ENCODE measurements at places on chromosomes 3 and 15. TPM values are rescaled to one million over a fixed set of nuclear protein-coding genes. Genes with fewer than 3 reads are reported as not detected.

DNA sequence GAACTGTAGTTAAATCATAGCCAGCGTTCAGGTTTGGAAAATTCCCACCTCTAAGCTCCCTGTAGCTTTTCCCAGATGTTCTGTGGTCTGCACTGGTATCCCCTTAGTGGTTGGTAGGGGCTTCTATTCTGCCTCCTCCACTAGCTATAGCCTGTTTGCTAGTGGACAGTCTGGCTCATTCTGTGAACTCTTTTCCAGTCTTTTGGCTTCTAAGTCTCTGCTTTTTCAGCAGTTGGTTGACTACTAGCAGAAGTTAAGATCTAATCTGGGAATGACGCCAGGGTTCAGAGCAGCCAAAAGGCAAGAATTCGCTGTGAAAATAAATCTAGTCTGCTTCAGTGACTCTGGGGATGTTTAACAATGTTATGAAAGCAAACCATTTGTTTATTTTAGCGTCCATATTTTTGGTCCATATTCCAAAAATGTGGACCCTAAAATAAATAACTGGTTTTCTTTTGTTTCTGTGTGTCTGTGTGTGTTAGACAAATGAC lies 73.7 kb upstream of the WDR72 start:
- no peak overlapping the region for H3K27ac ChIP-seq
- no peaks in the 10 kb centered on the region for H3K4me1 ChIP-seq
- DNase-seq, result peak; percentile 76
- no peak overlapping the region for H3K4me3 ChIP-seq
- no peaks in the 10 kb centered on the region for H3K27me3 ChIP-seq

GRCh38 chr15:62961134-62961533 lies 81.4 kb upstream of the TPM1 start:
- H3K27ac ChIP-seq, result no peak overlapping the region
- no peaks in the 10 kb centered on the region for H3K27me3 ChIP-seq
- H3K4me3 ChIP-seq, result no peak overlapping the region
- no peaks in the 10 kb centered on the region for H3K4me1 ChIP-seq

DNA sequence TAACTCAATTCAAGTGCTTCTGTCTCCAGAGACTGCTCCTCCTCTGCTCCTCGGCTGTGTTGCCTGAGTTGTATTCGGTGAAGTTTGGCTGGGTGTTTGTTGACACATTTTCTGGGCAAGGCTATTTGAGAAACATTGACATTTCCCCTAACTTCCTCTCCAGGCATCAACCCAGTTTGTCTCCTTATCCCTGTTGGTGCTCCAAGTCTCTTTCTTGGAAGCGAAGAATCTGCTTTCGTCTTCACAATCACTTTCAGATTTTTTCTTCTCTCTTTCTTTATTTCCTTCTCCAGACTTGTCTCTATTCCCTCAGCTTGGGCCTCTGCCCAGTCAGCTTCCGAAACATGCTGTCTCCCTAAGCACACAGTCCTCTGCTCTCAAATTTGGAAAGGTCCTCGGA lies 84.7 kb downstream of the ETV5 start:
- peak overlapping the region; percentile 7 for H3K27ac ChIP-seq
- H3K27me3 ChIP-seq, result no peaks in the 10 kb centered on the region

- H3K36me3 ChIP-seq, result no peaks in the 10 kb centered on the region
- no peak overlapping the region for H3K27ac ChIP-seq
- peaks cover 19% of the 10 kb centered on the region for H3K4me1 ChIP-seq
Measured at GRCh38 chr15:40054855-40055575, 16.0 kb upstream of the SRP14 start.

GRCh38 chr3:37531066-37531720 lies 330.5 kb upstream of the CTDSPL start:
- no peaks in the 10 kb centered on the region for H3K36me3 ChIP-seq
- H3K27ac ChIP-seq, result no peak overlapping the region
- no peaks in the 10 kb centered on the region for H3K4me1 ChIP-seq
- DNase-seq, result no peak

GRCh38 chr3:15823092-15823491 lies 25.3 kb upstream of the ANKRD28 start:
- no peak for DNase-seq
- no peaks in the 10 kb centered on the region for H3K4me1 ChIP-seq
- H3K4me3 ChIP-seq, result no peak overlapping the region
- H3K27ac ChIP-seq, result no peak overlapping the region
- H3K27me3 ChIP-seq, result no peaks in the 10 kb centered on the region
- no peaks in the 10 kb centered on the region for H3K36me3 ChIP-seq

DNA sequence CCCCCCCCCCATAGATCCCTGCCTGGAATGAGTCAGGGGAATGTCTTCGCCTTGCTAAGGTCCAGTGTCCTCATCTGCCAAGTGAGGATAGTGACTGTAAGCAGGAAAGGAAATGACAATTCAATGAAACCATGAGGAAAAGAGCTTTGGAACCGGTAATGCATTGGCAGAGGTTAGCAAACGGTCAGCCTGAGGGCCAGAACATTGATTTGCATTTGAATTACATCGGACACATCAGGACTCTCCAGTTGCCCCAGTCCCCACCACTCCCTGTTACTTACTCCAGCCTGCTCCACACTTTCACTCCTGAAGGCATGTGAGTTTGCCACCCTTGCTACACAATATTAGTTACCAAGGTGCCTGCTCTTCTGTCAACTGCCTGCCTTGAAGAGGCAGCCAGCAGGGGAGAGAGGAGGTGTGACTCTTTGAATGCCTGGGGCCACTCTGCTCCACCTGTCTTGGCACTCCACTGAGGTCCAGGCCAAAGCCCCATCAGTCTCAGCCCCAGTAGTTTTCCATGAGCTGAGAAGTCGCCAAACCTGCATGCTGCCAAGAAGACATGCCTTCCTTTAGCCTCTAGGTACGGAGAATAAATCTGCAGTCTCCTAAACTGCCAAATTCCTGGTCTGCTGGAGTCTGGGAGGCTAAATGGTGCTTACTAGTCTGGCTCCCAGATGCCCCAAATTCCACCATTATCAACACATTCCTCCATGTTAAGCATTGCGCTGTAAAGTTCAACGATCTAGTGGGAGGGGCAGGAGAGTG lies 191.7 kb upstream of the TLE3 start:
- H3K4me3 ChIP-seq, result no peak overlapping the region
- H3K36me3 ChIP-seq, result no peaks in the 10 kb centered on the region
- DNase-seq, result peak; percentile 83
- no peaks in the 10 kb centered on the region for H3K4me1 ChIP-seq
- H3K27ac ChIP-seq, result no peak overlapping the region

GRCh38 chr3:169699070-169699469 lies 35.6 kb upstream of the MECOM start:
- no peaks in the 10 kb centered on the region for H3K36me3 ChIP-seq
- no peaks in the 10 kb centered on the region for H3K27me3 ChIP-seq
- no peak overlapping the region for H3K27ac ChIP-seq
- peak; percentile 35 for DNase-seq
- H3K4me1 ChIP-seq, result no peaks in the 10 kb centered on the region

GRCh38 chr15:30956216-30957124 lies 35.0 kb downstream of the MTMR10 start:
- peaks cover 9% of the 10 kb centered on the region for H3K4me1 ChIP-seq
- peaks cover 15% of the 10 kb centered on the region for H3K36me3 ChIP-seq
- DNase-seq, result peak; percentile 56
- H3K27ac ChIP-seq, result no peak overlapping the region

The SCAP gene
- total RNA-seq, result 67.7 TPM

The AGBL1 gene
- not detected for total RNA-seq

The CHST14 gene
- total RNA-seq, result 6.7 TPM

The XCR1 gene
- under 0.01 TPM for total RNA-seq

The KLF13 gene
- total RNA-seq, result 28.5 TPM

The ITIH1 gene
- not detected for total RNA-seq

The AP3B2 gene
- total RNA-seq, result 0.17 TPM

Data from fibroblast of lung (primary cell).